ENCODE measurements at places on chromosomes 6 and 20.

GRCh38 chr20:49641683-49642656 is 71.7 kb downstream of the B4GALT5 start:
- peak; percentile 69 for DNase-seq

GRCh38 chr6:17045581-17046322 is 56.1 kb upstream of the STMND1 start:
- DNase-seq = peak; percentile 11

DNA sequence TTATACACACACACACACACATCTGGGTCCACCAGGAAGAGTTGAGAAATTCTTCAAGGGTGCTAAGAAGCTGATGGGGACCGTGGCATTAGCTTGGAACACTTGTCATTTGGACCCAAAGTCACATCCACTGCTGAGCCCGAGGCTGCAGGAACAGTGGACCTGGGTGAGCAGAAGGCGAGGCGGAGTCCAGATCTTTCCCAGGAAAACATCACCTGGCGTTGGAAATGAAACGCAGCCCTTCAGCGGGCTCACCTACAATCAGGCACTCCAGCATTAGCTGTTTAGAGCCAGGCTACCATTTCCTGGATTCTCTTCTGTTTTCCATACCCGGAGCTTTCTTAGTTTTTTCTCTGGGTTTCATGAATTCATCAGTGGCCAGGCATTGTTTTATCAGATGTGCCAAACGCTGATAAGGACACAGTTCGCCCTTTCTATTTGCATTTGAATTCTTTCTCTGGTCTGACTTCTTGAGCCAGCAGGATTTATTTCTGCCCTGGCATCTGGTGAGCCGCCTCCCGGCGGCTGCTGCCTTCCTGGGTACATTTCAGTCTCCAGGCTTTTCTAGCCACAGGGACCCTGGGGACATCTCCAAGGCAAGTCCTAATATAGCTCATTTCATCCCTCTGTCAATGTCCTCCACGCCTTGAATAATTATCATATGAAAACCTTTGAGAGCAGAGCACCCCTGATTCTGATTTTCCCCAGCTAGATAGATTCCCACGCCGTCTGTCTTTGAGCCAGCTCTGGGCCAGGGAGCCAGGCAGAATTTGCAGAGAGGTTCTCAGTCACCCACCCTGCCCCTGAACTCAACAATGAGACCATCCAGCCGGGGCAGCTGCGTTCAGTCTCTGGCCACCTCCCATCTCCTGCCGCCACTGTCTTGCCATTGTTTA is 170.9 kb downstream of the TTLL2 start:
- DNase-seq = peak; percentile 41

DNA sequence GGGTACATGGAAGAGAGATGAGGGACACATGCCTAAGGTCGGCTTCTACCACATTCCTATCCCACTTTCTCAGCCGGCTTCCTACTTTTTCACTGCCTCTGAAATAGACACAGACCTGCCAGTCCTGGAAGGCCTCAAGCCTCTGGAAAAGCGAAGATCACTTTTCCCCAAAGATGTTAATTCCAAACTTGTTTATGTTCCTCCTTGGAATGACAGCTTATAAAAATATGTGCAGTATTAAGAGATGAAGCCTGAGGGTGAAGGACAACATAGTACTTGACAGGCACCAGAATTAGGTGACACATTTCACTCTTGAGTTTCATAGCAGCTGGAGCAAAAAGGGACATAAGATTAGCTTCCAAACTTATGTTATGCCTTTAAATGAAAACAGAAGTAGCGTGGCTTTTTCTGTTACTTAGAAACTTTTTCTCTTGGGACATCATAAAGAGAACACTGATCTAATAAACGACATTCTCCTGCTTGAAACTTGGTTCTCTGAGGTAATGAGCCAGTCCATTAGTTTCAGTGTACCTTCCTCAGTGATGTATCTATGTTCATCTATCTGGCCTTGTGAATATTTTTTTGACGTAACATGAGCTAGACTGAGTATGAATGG is 25.3 kb downstream of the FOXO3 start:
- no peak for DNase-seq

GRCh38 chr6:142440600-142441293 is 138.9 kb downstream of the ADGRG6 start:
- DNase-seq = no peak

Data from DMS53 (cell line).